ENCODE measurements at places on chromosomes 7 and 10. TPM values are rescaled to one million over a fixed set of nuclear protein-coding genes. Genes with fewer than 3 reads are reported as not detected.

DNA sequence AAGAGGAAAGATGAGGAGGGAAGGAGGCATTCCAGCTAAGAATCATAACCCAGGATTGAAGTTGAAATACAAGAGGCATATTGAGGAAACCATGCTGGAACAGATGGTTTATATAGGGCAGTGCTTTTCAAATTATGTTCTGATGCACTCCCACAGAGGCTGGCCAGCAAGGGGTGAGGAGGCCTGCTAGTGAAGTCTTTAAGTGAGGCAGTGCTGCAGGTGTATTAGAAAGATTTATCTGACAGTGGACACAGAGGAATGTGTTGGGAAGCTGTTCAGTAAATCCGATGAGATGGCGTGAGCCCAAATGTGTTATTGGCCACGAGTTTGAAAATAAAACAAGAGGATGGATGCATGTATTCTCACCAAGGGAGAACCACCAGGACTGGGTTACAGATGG, 28.6 kb downstream of the REEP3 start:
- no peak overlapping the region for H3K27ac ChIP-seq
- no peaks in the 10 kb centered on the region for H3K36me3 ChIP-seq
- DNase-seq = no peak
- no peaks in the 10 kb centered on the region for H3K27me3 ChIP-seq
- H3K4me1 ChIP-seq = peaks cover 3% of the 10 kb centered on the region
- no peak overlapping the region for H3K4me3 ChIP-seq

Gene ZPBP
- not detected for total RNA-seq

GRCh38 chr7:47746468-47746867, 164.6 kb upstream of the TNS3 start:
- DNase-seq = no peak
- H3K4me3 ChIP-seq = no peak overlapping the region
- H3K27me3 ChIP-seq = no peaks in the 10 kb centered on the region
- no peaks in the 10 kb centered on the region for H3K36me3 ChIP-seq
- no peaks in the 10 kb centered on the region for H3K4me1 ChIP-seq
- H3K27ac ChIP-seq = no peak overlapping the region

Gene FXYD4
- 1.1 TPM for total RNA-seq

DNA sequence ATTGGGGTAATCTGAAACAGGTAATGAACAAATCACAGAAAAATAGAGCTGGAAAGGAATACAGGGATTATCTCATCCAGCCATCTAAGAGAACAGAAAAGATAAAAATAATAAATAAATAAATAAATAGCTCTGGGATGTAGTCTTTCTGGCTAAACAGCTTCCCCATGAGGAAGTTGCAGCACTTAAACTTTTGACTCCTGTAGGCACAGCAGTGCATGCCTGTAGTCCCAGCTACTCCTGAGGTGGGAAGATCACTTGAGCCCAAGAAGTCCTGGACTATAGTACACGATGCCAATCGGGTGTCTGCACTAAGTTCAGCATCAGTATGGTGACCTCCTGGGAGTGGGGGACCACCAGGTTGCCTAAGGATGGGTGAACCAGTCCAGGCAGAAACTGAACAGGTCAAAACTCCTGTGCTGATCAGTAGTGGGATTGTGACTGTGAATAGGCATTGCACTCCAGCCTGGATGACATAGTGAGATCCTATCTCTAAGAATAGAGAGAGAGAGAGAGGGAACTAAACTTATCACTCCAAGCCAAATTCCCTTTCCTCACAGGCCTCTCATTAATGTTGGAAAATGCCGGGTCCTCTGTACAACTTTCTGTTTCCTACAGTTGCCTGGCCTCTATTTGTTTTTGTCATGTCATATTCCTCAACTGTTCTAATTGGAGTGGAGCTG, 61.7 kb upstream of the CDK13 start:
- no peaks in the 10 kb centered on the region for H3K36me3 ChIP-seq
- no peak for DNase-seq
- no peak overlapping the region for H3K27ac ChIP-seq
- H3K4me3 ChIP-seq = no peak overlapping the region
- H3K4me1 ChIP-seq = no peaks in the 10 kb centered on the region
- H3K27me3 ChIP-seq = no peaks in the 10 kb centered on the region

DNA sequence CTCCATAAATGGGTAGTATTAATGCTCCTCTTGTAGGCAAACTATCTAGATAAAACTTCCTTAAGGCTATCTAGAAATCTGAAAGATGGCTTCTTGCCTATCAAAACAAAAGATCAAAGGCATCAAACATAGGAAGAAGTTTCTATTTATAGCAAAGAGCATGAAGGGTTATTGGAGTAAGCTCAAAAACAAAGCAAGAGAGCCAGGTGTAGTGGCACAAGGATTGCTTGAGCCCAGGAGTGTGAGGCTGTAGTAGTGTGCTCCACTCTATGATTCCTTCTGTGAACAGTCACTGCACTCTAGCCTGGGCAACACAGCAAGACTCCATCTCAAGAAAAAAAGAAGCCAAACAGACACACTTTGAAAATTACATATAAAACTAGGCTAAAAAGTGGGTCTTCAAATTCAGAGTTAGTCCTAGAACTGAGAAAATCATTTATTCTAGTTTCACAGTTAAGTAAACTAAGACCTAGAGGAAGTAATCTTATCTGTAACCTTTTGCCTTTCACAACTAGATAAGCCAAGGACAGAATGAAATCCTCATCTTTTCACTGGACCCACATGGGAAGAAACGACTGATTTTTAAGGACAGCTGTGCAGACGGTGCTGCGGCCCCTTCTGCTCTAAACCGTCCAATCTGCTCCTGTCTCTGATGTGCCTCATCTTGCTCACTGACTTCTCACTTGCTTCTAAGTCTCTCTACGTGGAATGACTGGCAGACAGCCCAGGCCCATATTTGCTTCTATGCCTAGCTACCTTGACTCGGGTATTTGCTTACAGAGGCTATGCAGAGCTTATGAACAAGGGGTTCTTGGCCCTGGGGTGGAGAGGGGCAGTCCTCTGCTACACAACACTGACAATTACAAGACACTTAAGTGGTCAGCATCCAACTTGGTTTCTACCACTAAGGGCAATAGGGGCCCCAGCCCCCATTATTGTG, 50.0 kb downstream of the ESYT2 start:
- H3K36me3 ChIP-seq = peaks cover 45% of the 10 kb centered on the region
- H3K27ac ChIP-seq = no peak overlapping the region
- H3K4me1 ChIP-seq = peaks cover 31% of the 10 kb centered on the region

Gene MICU1
- total RNA-seq = 52.2 TPM

GRCh38 chr7:100476903-100477870, 1.8 kb downstream of the TSC22D4 start:
- peaks cover 45% of the 10 kb centered on the region for H3K4me1 ChIP-seq
- peak overlapping the region; percentile 88 for H3K4me3 ChIP-seq
- H3K27me3 ChIP-seq = no peaks in the 10 kb centered on the region
- peak overlapping the region; percentile 60 for H3K27ac ChIP-seq
- DNase-seq = no peak

Gene LIPJ
- total RNA-seq = not detected

Gene TRRAP
- total RNA-seq = 35.6 TPM

Gene NAT16
- total RNA-seq = not detected

Data from upper lobe of right lung (tissue), 1 donor.